Tracheal epithelial cell (primary cell): ENCODE measurements at places on chromosomes 16 and 17. TPM values are rescaled to one million over a fixed set of nuclear protein-coding genes. Genes with fewer than 3 reads are reported as not detected.

RANBP10 gene
- total RNA-seq: 3.2 and 3.4 TPM in 2 replicates

CD79B gene
- not detected in 2 replicates for total RNA-seq

SALL1 gene
- total RNA-seq: 0.48 TPM in 1 of 2 replicates, not detected in the other

TMED6 gene
- total RNA-seq: not detected in 2 replicates

CCDC137 gene
- 5.8 and 8.7 TPM in 2 replicates for total RNA-seq

SLC12A3 gene
- total RNA-seq: 0.96 TPM in 1 of 2 replicates, not detected in the other

GSDMA gene
- 0.72 TPM in 1 of 2 replicates, not detected in the other for total RNA-seq

ALOX15B gene
- total RNA-seq: 53.3 and 97.1 TPM in 2 replicates

WFDC1 gene
- not detected in 2 replicates for total RNA-seq

EPN3 gene
- total RNA-seq: 10.7 and 11.1 TPM in 2 replicates

ARSG gene
- total RNA-seq: 0.43 and 0.72 TPM in 2 replicates

MPV17L gene
- 0.72 and 5.8 TPM in 2 replicates for total RNA-seq

MILR1 gene
- total RNA-seq: 1.2 and 1.3 TPM in 2 replicates
